ENCODE measurements at places on chromosomes 2 and 18.

- DNase-seq: no peak
Measured at GRCh38 chr2:36455788-36456187, 100.2 kb downstream of the CRIM1 start.

DNA sequence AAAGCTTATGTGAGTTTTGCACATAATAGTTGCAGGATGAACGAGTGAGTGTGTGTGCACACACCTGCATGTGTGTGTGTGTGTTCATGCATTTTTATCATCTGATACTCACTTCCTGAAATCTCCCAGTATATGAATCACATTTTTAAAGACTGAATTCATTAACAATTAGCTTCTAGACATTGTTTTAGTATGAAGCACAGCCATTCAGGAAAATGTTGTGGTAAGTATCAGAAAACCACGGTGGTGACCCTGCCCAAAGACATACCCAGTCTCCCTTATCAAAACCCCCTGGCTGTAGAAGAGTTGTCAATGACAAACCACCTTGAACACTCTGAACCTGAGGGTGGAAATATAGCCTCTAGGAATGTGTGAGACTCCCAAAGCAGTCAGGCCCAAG, 220.8 kb downstream of the ALK start:
- DNase-seq: no peak

GRCh38 chr2:236606023-236606422, 36.4 kb downstream of the ACKR3 start:
- no peak for DNase-seq

GRCh38 chr18:11872479-11873136, 21.4 kb downstream of the CHMP1B start:
- DNase-seq: no peak

DNA sequence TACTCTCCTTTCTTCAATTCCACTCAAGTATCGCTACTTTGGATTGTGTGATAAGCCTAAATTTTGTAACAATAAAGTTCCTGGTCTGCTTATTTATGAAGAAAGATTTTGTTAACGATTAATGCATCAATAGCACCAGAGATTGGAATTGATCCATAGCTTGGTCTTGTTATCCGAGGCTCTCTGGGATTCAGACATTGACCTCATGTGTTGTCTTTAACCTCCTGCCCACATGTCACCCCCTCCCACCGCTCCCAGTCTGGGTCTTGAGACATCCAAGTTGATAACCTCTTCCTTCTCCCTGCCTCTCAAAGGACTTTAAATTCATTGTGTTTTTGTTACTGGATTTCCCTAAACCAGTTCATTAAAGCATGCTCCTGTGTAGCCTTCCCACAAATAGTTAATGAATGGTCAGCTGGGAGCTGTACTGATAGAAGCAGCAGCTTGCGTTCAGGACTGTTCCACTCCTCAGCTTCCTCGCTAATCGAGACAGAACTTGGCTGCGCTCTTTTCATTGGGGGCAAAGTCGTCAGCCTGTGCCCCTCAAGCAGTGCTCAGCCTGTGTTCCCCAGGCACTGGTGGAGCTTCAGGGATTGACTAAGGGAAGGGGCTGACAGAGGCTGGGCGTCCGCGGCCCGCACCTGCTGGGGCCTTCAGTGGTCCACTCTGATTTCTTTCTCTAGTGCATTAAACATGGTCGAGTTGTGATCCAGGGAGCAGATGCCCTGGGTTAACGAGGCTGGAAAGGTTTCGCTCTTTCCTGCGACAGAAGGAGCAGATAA, 18.9 kb downstream of the ASB1 start:
- DNase-seq: no peak

- DNase-seq: no peak
Measured at GRCh38 chr2:233042549-233042948, 10.1 kb downstream of the NEU2 start.

DNA sequence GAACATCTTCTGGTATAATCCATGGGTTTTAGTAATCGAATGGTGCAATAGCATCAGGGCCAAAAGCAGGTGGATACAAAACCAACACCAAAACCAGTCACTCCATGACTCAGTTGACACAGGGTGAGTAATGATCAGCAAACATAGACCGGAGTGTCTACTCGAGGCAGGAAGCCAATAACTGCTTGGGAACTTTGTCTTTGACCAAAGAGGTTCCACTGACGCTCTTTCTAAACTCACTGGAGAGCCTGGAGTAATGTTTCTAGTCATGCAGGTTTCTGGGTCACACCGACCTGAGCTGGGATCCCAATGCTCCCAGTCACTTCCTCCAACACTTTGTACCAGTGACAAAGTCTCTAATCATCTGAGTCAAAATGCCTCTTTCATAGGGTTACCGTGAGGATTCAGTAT, 30.9 kb downstream of the MREG start:
- DNase-seq: peak; percentile 52

DNA sequence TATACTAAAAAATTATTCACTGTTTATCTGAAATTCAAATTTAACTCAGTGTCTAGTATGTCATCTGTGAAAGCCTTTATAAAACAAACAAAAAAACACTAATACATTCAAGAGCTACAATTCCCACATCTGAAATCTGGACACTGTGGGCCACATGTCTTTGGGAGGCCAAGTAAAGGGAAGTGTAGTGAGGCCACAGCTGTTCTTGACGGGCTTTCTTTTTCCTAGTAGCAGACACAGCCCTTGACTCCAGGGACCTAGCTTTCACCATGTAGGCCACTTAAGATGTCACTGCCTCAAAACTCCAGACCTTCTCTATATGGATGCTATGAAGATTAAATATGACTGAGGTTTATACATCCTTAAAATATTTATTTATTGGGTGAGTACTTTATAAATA, 91.1 kb downstream of the RBMS1 start:
- no peak for DNase-seq

DNA sequence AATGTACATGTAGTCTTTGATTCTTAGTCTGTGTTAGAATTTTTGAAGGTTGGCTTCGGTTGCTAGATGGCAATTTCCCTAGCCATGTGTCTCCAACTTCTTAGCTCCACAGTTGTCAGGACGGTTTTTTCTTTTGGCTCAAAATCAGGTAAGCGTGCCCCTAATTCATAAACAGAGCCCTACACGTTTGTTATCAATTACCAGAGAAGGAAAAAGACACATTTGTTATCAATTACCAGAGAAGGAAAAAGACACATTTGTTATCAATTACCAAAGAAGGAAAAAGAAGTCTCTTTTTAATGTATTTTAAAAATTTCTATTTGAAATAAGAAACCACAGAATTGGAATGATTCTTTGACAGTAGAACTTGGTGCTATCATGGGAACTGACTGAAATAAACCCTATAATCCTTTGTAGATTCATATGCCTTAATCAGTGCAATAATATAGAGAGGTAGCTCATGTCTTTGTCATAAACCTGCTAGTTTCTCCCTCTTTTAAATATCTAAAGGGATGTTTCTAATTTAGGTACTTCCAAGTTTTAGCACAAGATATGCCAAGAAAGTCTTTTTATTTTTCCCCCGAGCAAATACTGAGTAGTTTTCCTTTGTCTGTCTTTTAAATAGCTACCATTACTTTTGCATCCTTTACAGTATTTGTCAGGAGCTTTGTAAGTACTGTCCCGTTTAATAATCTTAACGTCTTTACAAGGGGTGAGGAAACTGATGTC, 35.9 kb downstream of the CAMKMT start:
- no peak for DNase-seq

GRCh38 chr2:78845664-78846185, 179.8 kb upstream of the REG3G start:
- no peak for DNase-seq

GRCh38 chr2:235876099-235876679, 292.0 kb downstream of the GBX2 start:
- no peak for DNase-seq

GRCh38 chr18:80229363-80229762, 18.0 kb downstream of the PARD6G start:
- no peak for DNase-seq

DNA sequence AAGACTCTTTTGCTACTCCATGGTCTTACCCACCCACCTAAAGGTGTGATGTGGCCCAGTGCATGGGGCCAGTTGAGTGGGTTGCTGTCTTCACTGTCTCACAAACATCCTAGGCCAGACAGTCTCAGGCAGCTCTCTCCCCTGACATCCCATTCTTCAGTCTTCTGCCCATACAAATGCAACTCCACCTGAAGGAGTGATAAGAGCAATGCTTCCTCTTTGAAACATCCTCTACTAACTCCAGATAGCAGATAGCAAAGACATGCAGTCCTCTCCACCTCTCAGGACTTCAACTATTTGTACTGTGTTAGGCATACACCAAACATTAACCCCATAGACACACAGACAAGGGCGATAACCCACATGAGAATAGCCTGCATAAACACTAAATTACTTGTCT, 71.3 kb downstream of the MTHFD2 start:
- DNase-seq: no peak

GRCh38 chr2:224545884-224546644, 39.1 kb downstream of the CUL3 start:
- DNase-seq: no peak

DNA sequence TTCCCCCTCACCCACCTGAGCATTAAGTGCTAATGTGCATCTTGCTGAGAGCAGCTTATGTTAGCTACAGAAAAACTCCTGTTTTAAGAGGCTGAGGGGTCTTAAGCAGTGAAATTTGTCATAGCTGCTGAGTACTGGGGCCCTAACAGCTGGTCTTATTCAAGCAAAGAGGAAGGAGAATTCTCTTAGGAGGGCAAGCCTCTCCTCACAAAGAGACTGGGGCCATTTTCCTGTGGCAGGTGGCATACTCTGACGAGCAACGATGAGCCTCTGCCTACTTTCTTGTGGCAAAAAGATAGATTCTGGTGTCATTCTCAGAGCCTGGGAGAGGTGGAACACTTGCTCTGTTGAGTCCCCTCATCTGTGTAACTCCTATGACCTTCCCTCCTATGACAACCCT, 53.2 kb downstream of the SPRED2 start:
- DNase-seq: no peak

GRCh38 chr2:26576565-26577441, 64.4 kb downstream of the CIB4 start:
- DNase-seq: no peak

GRCh38 chr2:119771331-119771730, 11.6 kb downstream of the PTPN4 start:
- DNase-seq: no peak

- no peak for DNase-seq
Measured at GRCh38 chr2:42493468-42494354, at the start of gene KCNG3. KCNG3 (minus strand) TSS chr2:42493982; CDS start chr2:42493501, 481 bp downstream.

DNA sequence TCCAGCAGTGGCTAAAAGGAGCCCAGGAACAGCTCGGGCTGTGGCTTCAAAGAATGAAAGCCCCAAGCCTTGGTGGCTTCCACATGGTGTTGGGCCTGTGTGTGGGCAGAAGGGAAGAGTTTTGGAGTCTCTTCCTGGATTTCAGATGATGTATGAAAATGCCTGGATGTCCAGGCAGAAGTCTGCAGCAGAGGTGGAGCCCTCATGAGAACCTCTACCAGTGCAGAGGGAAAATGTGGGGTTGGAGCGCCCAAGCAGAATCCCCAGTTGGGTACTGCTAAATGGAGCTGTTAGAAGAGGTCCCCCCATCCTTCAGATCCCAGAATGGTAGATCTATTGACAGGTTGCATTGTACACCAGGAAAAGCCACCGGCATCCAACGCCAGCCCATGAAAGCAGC, 412.1 kb downstream of the TDRD15 start:
- DNase-seq: no peak

GRCh38 chr2:124683536-124684428, 658.7 kb downstream of the CNTNAP5 start:
- no peak for DNase-seq
